ENCODE measurements at places on chromosomes 7 and 10. TPM values are rescaled to one million over a fixed set of nuclear protein-coding genes. Genes with fewer than 3 reads are reported as not detected.

DNA sequence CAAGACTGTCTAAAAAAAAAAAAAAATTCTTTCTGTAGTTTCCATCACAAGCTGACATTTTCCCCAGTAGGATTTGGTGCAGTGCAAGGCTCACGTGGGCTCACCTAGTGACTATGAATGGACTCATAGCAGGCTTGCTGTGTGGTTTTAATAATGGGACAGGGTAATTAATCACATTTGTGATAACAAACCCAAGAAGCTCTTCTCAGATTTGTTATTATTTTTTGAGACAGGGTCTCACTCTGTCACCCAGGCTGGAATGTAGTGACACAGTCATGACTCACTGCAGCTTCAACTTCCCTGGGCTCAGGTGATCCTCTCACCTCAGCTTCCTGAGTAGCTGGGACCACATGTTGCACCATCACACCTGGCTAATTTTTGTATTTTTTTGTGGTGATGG lies 40.0 kb downstream of the NACAD start:
- no peaks in the 10 kb centered on the region for H3K27me3 ChIP-seq
- no peak overlapping the region for H3K4me3 ChIP-seq
- no peak overlapping the region for H3K27ac ChIP-seq
- H3K4me1 ChIP-seq = no peaks in the 10 kb centered on the region

- no peak for DNase-seq
- peaks cover 12% of the 10 kb centered on the region for H3K27me3 ChIP-seq
- H3K4me3 ChIP-seq = no peak overlapping the region
- H3K4me1 ChIP-seq = peaks cover 13% of the 10 kb centered on the region
- peaks cover 19% of the 10 kb centered on the region for H3K36me3 ChIP-seq
These were observed 9.6 kb downstream of the NFKB2 start for GRCh38 chr10:102405108-102405571.

HYAL4 gene
- total RNA-seq = not detected

GRCh38 chr7:133887459-133887858 lies 239.7 kb upstream of the LRGUK start:
- no peaks in the 10 kb centered on the region for H3K4me1 ChIP-seq
- H3K4me3 ChIP-seq = no peak overlapping the region
- no peak overlapping the region for H3K27ac ChIP-seq
- no peaks in the 10 kb centered on the region for H3K27me3 ChIP-seq

GRCh38 chr10:73218431-73219191 lies 28.4 kb downstream of the DNAJC9 start:
- H3K36me3 ChIP-seq = peaks cover 15% of the 10 kb centered on the region
- H3K27ac ChIP-seq = no peak overlapping the region
- no peaks in the 10 kb centered on the region for H3K27me3 ChIP-seq

H2BK1 gene
- total RNA-seq = not detected

GRCh38 chr10:11424456-11425295 lies 186.8 kb downstream of the USP6NL start:
- no peak overlapping the region for H3K27ac ChIP-seq
- no peak overlapping the region for H3K4me3 ChIP-seq
- H3K36me3 ChIP-seq = no peaks in the 10 kb centered on the region
- no peaks in the 10 kb centered on the region for H3K27me3 ChIP-seq
